ENCODE measurements at places on chromosomes 12 and 14. TPM values are rescaled to one million over a fixed set of nuclear protein-coding genes. Genes with fewer than 3 reads are reported as not detected.

Gene LRRK2
- total RNA-seq = not detected

Gene CD69
- 90.5 TPM for total RNA-seq

Gene TSHR
- 0.47 TPM for total RNA-seq

Gene C2CD5
- total RNA-seq = 30.0 TPM

Gene RDH16
- total RNA-seq = 0.23 TPM

Gene TBX3
- total RNA-seq = not detected

Gene HNRNPA1
- 1,740 TPM for total RNA-seq

Gene LBHD2
- not detected for total RNA-seq

Gene SCAF11
- total RNA-seq = 131 TPM

Gene KRT1
- total RNA-seq = not detected

Gene RBMS2
- 6.5 TPM for total RNA-seq

GRCh38 chr12:111842556-111843396 is 748 bp downstream of the MAPKAPK5 start:
- peaks cover 52% of the 10 kb centered on the region for H3K4me1 ChIP-seq
- no peak for DNase-seq

DNA sequence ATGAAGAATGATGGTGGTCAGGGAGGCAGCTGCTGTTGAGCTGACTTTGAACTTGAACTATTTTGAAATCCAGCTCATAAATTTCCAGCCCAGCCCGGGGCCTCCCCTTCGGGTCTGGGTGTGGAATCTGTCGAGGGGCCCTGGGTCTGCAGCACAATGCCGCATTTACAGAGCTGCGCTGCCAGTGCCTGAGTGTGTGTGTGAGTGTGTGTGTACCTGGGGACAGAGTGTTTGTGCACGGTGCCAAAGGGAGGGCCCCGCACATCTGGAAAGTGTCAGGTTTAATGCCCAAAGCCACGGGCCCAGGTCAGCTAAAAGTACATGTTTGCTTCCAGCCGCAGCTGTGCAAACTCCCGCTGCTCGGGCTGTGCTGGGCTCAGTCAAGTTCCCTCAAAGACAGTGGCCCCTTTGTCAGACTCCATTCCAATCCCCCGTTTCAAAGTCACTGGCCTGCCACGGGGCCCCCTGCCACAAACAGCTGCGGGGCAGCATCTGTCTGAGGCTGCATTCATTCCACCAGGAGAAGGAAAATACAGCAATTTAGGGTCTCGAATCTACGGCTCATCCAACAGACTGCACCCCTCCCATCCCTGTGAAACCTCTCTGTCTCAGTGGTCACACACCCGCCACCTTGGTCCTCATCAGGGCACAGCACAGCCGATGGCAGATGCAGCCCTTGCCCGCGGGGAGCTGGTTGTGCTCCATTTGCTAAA is 16.3 kb upstream of the RFLNA start:
- no peak overlapping the region for H3K4me3 ChIP-seq
- H3K27ac ChIP-seq = no peak overlapping the region
- peaks cover 12% of the 10 kb centered on the region for H3K27me3 ChIP-seq
- no peaks in the 10 kb centered on the region for H3K36me3 ChIP-seq
- no peaks in the 10 kb centered on the region for H3K4me1 ChIP-seq

DNA sequence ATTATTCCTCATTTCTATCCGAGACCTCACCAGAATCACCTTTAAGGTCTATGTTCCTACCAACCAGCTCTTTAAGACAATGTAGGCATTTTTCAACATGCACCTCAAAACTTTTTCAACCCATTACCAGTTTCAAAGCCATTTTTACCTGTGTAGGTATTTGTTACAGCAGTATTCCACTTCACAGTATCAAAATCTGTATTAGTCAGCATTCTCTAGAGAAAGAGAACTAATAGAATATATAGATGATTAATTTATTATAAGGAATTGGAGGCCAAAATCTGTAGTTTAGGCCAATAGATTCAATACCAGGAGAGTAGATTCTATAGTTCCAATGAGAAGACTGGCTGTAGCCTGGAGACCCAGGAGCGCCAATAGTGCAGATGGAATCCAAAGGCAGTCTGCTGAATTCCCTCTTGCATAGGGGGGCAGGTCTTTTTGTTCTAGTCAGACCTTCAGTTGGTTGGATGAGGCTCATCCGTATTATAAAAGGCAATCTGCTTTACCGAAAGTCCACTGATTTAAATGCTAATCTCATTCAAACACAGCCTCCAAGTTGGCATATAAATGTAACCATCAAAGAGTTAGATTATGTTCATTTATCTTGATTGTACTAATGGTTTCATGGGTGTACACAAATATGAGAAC is 151.6 kb upstream of the SYT1 start:
- no peak overlapping the region for H3K27ac ChIP-seq
- no peaks in the 10 kb centered on the region for H3K36me3 ChIP-seq
- no peaks in the 10 kb centered on the region for H3K4me1 ChIP-seq
- H3K4me3 ChIP-seq = no peak overlapping the region
- H3K27me3 ChIP-seq = no peaks in the 10 kb centered on the region

DNA sequence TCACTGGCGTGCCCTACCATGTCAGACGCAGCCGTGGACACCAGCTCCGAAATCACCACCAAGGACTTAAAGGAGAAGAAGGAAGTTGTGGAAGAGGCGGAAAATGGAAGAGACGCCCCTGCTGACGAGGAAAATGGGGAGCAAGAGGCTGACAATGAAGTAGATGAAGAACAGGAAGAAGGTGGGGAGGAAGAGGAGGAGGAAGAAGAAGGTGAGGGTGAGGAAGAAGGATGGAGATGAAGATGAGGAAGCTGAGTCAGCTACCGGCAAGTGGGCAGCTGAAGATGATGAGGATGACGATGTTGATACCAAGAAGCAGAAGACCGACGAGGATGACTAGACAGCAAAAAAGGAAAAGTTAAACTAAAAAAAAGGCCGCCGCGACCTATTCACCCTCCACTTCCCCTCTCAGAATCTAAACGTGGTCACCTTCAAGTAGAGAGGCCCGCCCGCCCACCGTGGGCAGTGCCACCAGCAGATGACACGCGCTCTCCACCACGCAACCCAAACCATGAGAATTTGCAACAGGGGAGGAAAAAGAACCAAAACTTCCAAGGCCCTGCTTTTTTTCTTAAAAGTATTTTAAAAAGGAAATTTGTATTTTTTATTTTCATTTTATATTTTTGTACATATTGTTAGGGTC is 13.2 kb downstream of the TRIP11 start:
- no peak overlapping the region for H3K4me3 ChIP-seq
- H3K4me1 ChIP-seq = peaks cover 7% of the 10 kb centered on the region
- peaks cover 12% of the 10 kb centered on the region for H3K36me3 ChIP-seq
- no peak overlapping the region for H3K27ac ChIP-seq

DNA sequence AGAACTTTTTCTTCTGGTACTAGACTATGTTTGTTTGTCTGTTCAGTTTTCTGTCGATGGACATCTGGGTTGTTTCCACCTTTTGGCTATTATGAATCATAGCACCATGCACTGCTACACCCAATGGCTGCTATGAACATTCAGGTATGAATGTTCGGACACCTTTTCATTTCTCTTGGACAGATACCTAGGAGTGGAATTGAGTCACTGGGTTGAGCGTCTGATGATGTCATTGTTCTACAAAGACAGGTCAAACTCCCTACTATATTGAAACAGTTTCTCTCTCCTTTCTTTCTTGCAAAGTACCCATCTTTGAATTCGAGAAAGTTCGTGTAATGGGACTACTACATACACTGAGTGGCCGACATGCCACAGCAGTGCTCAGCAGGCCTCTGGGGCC is 44.7 kb downstream of the KCTD10 start:
- H3K27ac ChIP-seq = no peak overlapping the region
- no peaks in the 10 kb centered on the region for H3K36me3 ChIP-seq
- H3K4me3 ChIP-seq = no peak overlapping the region
- peaks cover 2% of the 10 kb centered on the region for H3K27me3 ChIP-seq
- DNase-seq = no peak
- H3K4me1 ChIP-seq = peaks cover 10% of the 10 kb centered on the region

DNA sequence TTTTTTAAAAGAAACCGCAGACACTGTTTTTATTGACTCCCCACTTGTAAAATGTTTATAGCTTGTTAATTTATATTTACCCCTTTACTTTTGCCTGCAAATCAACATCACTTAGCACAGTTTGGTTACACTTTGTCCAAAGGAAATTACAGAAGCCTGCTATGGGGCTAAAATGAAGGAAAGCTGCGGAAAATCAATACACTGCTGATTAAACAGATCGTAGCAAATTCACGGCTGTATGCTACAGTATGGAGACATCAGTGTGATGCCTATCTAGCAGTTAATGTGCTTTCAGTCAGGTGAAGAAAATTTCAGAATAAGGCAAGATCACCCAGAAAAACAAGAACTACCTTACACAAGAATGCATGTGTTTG is 110.0 kb downstream of the FOXG1 start:
- no peaks in the 10 kb centered on the region for H3K4me1 ChIP-seq
- H3K27ac ChIP-seq = no peak overlapping the region
- H3K4me3 ChIP-seq = no peak overlapping the region
- no peak for DNase-seq

- peaks cover 1% of the 10 kb centered on the region for H3K27me3 ChIP-seq
- H3K27ac ChIP-seq = no peak overlapping the region
- H3K36me3 ChIP-seq = no peaks in the 10 kb centered on the region
- H3K4me1 ChIP-seq = no peaks in the 10 kb centered on the region
- DNase-seq = no peak
Measured at GRCh38 chr12:105485321-105485910, 154.9 kb downstream of the C12orf75 start.

GRCh38 chr12:125267114-125267513 is 201.9 kb downstream of the AACS start:
- H3K27ac ChIP-seq = no peak overlapping the region
- H3K36me3 ChIP-seq = no peaks in the 10 kb centered on the region
- no peak for DNase-seq
- H3K27me3 ChIP-seq = no peaks in the 10 kb centered on the region
- H3K4me1 ChIP-seq = no peaks in the 10 kb centered on the region

GRCh38 chr12:40168001-40168400 is 56.8 kb upstream of the LRRK2 start:
- H3K4me1 ChIP-seq = peaks cover 19% of the 10 kb centered on the region
- no peak overlapping the region for H3K4me3 ChIP-seq
- peaks cover 11% of the 10 kb centered on the region for H3K27me3 ChIP-seq
- H3K36me3 ChIP-seq = no peaks in the 10 kb centered on the region
- no peak overlapping the region for H3K27ac ChIP-seq
- DNase-seq = no peak

Measured in activated T-helper 1 cell treated with anti-CD3 and anti-CD28 coated beads, Interleukin-12 subunit alpha, Interleukin-12 subunit beta, Interleukin-2, Interleukin-4 antibody, amounts not matched to agents 30 ng/mL and 10 ng/mL and 1 ng/mL, durations not matched to agents 14 hours and 24 hours and 36 hours (primary cell).